ENCODE measurements at places on chromosomes 2 and 18.

GRCh38 chr2:128689971-128690370, 371.3 kb upstream of the HS6ST1 start:
- DNase-seq, result no peak
- no peaks in the 10 kb centered on the region for H3K36me3 ChIP-seq
- no peaks in the 10 kb centered on the region for H3K27me3 ChIP-seq
- no peaks in the 10 kb centered on the region for H3K4me1 ChIP-seq

DNA sequence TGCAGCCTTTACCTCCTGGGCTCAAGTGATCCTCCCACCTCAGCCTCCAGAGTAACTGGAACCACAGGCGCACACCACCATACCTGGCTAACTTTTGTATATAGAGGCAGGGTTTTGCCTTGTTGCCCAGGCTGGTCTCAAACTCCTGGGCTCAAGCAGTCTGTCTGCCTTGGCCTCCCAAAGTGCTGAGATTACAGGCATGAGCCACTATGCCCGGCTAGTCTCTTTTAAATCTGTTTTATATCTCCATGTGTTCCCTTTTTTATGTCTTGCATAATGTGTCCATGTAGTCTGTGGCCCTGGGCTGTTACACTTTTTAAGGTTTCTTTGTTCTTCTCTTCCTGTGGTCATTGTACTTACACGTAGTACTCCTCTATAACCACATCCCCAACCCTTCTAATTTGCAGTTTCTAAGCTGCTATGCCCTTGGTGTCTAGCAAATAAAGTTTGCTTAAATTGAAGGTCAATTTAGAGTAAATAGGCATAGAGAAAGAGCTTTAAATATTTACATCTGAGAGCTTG, 168.2 kb downstream of the MCFD2 start:
- H3K27ac ChIP-seq, result no peak overlapping the region
- DNase-seq, result no peak
- no peak overlapping the region for H3K4me3 ChIP-seq
- no peaks in the 10 kb centered on the region for H3K4me1 ChIP-seq
- H3K27me3 ChIP-seq, result no peaks in the 10 kb centered on the region
- no peaks in the 10 kb centered on the region for H3K36me3 ChIP-seq

GRCh38 chr2:56376699-56377665, 193.2 kb downstream of the CCDC85A start:
- DNase-seq, result no peak
- no peaks in the 10 kb centered on the region for H3K36me3 ChIP-seq
- H3K27ac ChIP-seq, result no peak overlapping the region
- H3K27me3 ChIP-seq, result no peaks in the 10 kb centered on the region
- no peak overlapping the region for H3K4me3 ChIP-seq
- H3K4me1 ChIP-seq, result no peaks in the 10 kb centered on the region

GRCh38 chr2:26184555-26185303, 11.8 kb downstream of the GAREM2 start:
- no peaks in the 10 kb centered on the region for H3K4me1 ChIP-seq
- peak overlapping the region; percentile 40 for H3K4me3 ChIP-seq
- DNase-seq, result peak; percentile 81

DNA sequence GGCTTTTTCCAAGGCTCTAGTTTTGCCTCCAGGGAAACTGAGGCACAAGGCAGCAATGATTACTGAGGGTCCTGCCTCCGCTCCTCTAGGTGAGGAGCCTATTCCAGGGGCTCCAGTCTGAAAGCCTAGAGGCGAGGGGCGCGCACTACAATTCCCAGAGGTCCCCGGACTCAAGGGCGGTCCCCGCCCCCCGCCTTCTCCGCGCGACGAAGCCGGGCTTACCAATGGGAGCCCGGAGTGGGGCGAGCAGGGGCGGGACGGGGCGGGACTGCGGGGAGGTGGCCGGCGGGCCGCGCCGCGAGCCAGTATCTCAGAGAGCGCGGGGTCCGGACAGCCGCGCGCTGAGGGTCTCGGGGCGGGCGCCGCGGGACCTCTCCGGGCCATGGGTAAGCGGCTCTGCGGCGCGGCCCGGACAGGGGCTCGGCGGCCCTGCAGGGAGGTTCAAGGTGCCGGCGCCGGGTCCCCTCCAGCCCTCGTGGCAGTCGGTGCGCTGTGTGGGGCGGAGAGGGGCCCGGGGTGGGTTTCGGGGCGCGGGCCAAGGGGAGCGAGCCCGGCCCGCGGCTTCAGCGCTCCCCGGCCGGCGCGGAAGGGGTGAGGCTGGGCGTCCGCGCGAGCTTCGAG, at the start of gene ARID5A:
TSS of gene ARID5A (plus strand) at position 308 of the 621 bp plus-strand sequence. CDS start at position 383, 75 bp downstream.
- H3K4me3 ChIP-seq, result peak within 1 kb of the TSS; percentile 57
- no peak within 1 kb of the TSS for H3K27ac ChIP-seq
- H3K36me3 ChIP-seq, result no peaks in the 10 kb centered on the region
- peaks cover 20% of the 10 kb centered on the region for H3K27me3 ChIP-seq

- no peak for DNase-seq
- H3K36me3 ChIP-seq, result no peaks in the 10 kb centered on the region
- H3K27ac ChIP-seq, result no peak overlapping the region
- no peak overlapping the region for H3K4me3 ChIP-seq
- no peaks in the 10 kb centered on the region for H3K27me3 ChIP-seq
- H3K4me1 ChIP-seq, result no peaks in the 10 kb centered on the region
These were observed 536.0 kb downstream of the TNS1 start for GRCh38 chr2:217466805-217467204.

- no peaks in the 10 kb centered on the region for H3K27me3 ChIP-seq
- H3K4me1 ChIP-seq, result no peaks in the 10 kb centered on the region
- no peak overlapping the region for H3K27ac ChIP-seq
- H3K36me3 ChIP-seq, result no peaks in the 10 kb centered on the region
- no peak for DNase-seq
- no peak overlapping the region for H3K4me3 ChIP-seq
These were observed 268.1 kb upstream of the CXCR4 start for GRCh38 chr2:136386046-136386445.

- H3K4me1 ChIP-seq, result no peaks in the 10 kb centered on the region
- no peaks in the 10 kb centered on the region for H3K27me3 ChIP-seq
- no peaks in the 10 kb centered on the region for H3K36me3 ChIP-seq
- H3K4me3 ChIP-seq, result no peak overlapping the region
- DNase-seq, result no peak
- no peak overlapping the region for H3K27ac ChIP-seq
These were observed 25.7 kb downstream of the SRBD1 start for GRCh38 chr2:45585267-45585861.

GRCh38 chr2:6526093-6526824, 339.4 kb downstream of the CMPK2 start:
- H3K4me1 ChIP-seq, result no peaks in the 10 kb centered on the region
- no peaks in the 10 kb centered on the region for H3K36me3 ChIP-seq
- no peak overlapping the region for H3K4me3 ChIP-seq
- H3K27me3 ChIP-seq, result no peaks in the 10 kb centered on the region
- DNase-seq, result peak; percentile 54

DNA sequence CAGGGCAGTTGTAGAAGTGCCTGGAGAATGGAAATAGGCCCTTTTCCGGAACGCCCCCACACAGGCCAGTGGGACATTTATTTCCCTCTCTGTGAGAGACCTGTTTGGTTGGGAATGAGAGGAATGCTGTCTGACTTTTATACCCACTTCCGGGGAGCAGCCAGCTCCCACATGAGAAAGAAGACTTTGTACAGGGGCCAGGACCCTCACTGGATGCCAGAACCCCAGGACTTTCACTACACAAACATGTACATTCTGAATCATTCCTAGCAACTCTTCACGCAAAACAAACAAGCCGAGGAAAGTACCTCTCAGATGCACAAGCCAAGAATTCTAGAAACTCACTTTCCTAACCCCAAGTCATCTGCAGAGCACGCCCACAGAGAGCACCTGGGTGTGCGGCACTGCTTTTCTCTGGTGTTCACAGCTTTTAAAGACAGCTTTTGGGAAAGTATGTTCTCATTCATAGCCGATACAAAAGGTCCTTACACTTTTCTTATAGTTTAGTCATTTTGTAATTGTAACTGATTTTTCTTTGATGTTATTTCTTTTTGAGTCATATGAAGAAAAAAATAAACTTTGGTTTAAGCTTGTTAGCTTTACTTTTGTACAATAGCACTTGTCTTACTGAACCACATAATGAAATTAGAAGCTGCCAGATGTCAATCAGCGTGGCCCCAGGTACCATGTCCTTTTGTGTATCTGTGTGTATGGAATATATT, 856.1 kb upstream of the ID2 start:
- no peaks in the 10 kb centered on the region for H3K27me3 ChIP-seq
- DNase-seq, result no peak
- H3K4me3 ChIP-seq, result no peak overlapping the region
- H3K36me3 ChIP-seq, result no peaks in the 10 kb centered on the region
- no peak overlapping the region for H3K27ac ChIP-seq
- no peaks in the 10 kb centered on the region for H3K4me1 ChIP-seq

- no peaks in the 10 kb centered on the region for H3K27me3 ChIP-seq
- no peak for DNase-seq
- no peaks in the 10 kb centered on the region for H3K36me3 ChIP-seq
These were observed 12.8 kb upstream of the FMNL2 start for GRCh38 chr2:152322222-152322621.

DNA sequence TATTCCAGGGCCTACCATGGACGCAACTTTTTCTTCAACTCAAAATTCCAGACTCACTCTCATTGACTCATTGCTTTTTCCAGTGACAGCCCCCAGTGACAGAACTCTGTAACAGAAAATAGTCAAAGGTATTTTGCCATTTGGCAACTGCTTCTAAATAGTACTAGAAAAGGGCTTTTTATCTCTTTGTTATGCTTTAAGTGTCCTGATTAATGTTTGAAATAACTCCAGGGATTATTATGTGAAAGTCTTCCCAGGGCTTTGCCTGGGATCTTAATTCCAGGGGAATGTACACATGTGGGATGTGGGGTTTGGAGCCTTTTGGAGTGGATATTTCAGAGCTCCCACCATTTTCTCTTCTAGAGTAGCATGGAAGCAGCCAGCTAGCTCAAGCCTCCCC, 198.8 kb downstream of the KCNS3 start:
- no peak for DNase-seq
- H3K4me1 ChIP-seq, result no peaks in the 10 kb centered on the region
- no peaks in the 10 kb centered on the region for H3K27me3 ChIP-seq
- H3K27ac ChIP-seq, result no peak overlapping the region
- no peaks in the 10 kb centered on the region for H3K36me3 ChIP-seq
- H3K4me3 ChIP-seq, result no peak overlapping the region

DNA sequence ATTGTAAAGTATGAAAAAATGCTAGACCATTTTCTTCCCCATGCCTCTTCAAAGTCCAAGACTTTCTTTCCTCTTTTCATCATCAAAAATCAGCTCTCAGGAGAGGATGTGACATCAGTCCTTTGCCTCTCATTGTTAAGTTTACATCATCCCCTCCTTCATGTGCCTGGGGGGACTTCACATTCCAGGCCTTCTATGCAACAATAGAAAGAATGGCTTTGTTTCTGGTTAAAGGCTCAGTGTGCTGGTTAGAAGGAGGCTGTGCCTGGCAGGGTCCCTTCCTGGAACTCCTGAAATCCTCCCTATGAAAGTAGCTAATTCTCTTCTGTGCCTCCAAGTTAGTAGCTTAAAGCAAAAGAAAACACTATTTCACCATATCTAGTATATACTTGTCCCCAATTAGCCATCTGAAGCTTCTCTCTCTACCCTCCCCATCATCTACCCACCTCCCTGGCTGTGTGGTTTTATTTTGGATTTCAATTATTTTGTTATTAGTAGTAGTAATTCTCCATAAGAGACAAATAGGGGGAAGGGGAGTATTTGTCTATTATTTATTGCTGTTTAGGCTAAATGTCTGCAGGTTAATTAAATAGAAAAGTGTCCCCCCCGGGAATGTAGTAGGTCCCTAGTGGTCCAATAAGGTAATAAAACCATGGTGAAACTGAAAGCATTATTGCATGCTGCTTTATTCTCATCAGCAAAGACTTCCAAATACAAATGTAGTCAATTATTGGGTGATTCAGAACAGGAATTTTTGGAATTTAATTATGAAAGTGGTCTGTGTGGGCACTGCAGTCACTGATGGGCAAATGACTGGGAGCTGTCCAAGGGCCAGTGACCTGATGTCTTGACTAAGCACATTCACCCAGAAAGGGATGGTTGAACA, 69.0 kb downstream of the CPO start:
- DNase-seq, result peak; percentile 54
- peaks cover 3% of the 10 kb centered on the region for H3K4me1 ChIP-seq
- no peak overlapping the region for H3K27ac ChIP-seq
- no peaks in the 10 kb centered on the region for H3K36me3 ChIP-seq
- no peak overlapping the region for H3K4me3 ChIP-seq

DNA sequence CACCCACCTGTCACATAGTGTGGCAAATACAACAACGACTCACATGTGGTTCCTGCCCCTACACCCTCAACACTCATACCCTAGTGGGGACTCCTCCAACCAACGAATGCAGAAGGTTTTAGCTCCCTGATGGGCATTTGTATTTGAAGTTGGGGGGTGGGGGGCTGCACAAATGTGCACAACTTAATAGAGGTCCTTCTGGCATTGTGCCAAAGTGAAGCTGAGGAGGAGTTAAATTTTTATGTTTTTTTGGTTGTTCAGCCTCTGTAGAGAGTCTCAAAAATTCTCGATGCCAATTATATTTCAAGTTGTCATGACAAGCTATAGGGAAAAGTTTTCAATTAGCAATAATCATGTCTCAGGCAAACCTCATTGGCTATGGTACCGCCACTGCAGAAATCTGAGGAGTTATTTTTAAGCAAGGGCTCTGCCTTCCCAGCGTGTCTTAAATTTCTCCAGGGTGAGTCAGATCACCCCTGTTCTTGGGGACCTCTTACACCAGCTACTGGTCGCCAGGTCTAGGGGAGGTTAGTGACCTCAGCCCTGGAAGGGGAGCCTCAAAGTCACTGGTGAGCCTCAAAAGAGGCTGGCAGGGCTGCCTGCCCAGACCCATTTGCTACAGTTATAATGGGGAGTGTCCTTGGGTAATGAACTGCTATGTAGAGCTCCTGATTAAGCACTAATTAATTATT, 102.7 kb upstream of the TAF1B start:
- no peak overlapping the region for H3K27ac ChIP-seq
- H3K27me3 ChIP-seq, result no peaks in the 10 kb centered on the region
- no peaks in the 10 kb centered on the region for H3K36me3 ChIP-seq
- no peak overlapping the region for H3K4me3 ChIP-seq
- DNase-seq, result no peak
- no peaks in the 10 kb centered on the region for H3K4me1 ChIP-seq

- no peak for DNase-seq
- no peaks in the 10 kb centered on the region for H3K36me3 ChIP-seq
- no peaks in the 10 kb centered on the region for H3K4me1 ChIP-seq
- H3K27ac ChIP-seq, result no peak overlapping the region
- H3K27me3 ChIP-seq, result no peaks in the 10 kb centered on the region
These were observed 601.0 kb upstream of the GCFC2 start for GRCh38 chr2:76311728-76312127.

DNA sequence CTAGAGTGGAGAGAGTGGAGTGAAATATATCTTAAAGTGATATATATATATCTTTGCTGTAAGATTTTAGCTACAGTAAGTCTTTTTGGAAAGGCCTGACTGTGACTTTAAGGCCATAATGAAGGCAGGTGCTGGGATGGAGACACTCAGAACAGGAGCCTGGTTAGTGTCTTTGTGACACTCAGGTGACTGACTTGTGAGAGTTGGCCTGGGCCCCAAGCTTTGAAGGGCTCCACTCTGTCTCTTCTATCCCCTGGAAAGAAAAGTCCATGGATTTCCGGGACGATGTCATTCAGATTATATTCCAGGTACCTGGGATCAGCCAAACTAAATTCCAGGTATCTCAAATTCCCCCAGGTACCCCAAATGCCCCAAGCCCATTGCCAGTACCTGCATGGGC, 276.6 kb downstream of the PDE11A start:
- H3K27me3 ChIP-seq, result no peaks in the 10 kb centered on the region
- H3K27ac ChIP-seq, result no peak overlapping the region
- peaks cover 1% of the 10 kb centered on the region for H3K4me1 ChIP-seq
- no peaks in the 10 kb centered on the region for H3K36me3 ChIP-seq
- DNase-seq, result no peak
- H3K4me3 ChIP-seq, result no peak overlapping the region

- DNase-seq, result no peak
- no peaks in the 10 kb centered on the region for H3K27me3 ChIP-seq
- H3K4me1 ChIP-seq, result peaks cover 3% of the 10 kb centered on the region
- H3K36me3 ChIP-seq, result no peaks in the 10 kb centered on the region
These were observed 67.3 kb downstream of the MYO5B start for GRCh38 chr18:50127516-50128210.

Data from iPS DF 6.9 (cell line).